ENCODE measurements at places on chromosomes 6 and 20. TPM values are rescaled to one million over a fixed set of nuclear protein-coding genes. Genes with fewer than 3 reads are reported as not detected.

The BIRC7 gene
- total RNA-seq: not detected

The ZNF165 gene
- total RNA-seq: 3.2 TPM

DNA sequence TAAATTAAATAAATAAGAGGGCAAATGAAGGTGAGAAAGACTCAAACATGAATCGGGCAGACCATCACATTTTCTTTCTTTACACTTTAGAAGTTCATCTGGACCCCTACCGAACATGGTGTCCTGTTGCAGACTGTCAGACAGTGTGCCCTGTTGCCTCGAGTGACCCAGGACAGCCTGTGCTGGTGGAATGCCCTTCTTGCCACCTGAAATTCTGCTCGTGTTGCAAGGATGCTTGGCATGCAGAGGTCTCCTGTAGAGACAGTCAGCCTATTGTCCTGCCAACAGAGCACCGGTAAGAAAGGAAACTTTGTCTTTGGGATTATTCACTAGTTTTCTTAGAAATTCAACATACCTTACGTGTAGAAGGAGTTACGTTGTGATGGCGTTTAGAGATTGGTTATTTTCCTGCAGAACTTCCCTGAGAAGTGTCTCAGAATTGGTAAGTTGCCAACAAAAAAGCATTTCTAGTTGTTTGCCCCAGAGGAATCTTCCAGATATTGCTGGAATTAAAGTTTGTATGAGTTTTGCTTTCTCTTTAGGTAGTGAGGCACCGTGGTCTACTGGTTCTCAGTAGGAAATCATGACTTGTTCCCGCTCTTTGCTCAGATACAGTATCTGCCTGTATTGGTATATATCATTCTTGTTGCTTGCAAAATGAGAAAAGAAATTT, 70.1 kb downstream of the RNF144B start:
- DNase-seq: peak; percentile 34

The TRIM26 gene
- total RNA-seq: 59.5 TPM
